ENCODE measurements at places on chromosomes 3 and 15. TPM values are rescaled to one million over a fixed set of nuclear protein-coding genes. Genes with fewer than 3 reads are reported as not detected.

ZIC4 gene
- not detected for total RNA-seq

COL6A5 gene
- 4.0 TPM for total RNA-seq

APOD gene
- 53.5 TPM for total RNA-seq

LRTM1 gene
- total RNA-seq: not detected

DNA sequence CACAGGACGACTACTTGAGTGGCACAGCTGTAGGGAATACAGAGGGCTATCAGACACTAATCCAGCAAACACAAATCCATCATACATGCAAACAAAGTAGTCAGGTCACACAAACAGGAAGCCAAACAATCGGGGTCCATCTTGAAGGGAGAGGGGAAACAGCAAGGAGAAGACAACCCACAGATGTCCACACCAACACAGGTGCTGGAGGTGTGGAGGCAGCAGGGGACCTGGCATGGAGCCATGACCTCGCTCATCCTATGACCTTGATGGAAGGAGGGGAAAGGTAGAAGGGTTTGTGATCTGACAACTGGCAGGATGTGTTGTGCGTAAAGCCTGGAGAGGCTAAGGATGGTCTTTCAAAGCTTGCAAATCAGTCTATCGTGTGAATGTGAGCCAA is 39.9 kb upstream of the SKOR1 start:
- no peak for DNase-seq

- no peak for DNase-seq
Observed at GRCh38 chr3:33578325-33579177, 138.3 kb upstream of the UBP1 start.

- no peak for DNase-seq
Observed at GRCh38 chr3:38376098-38376816, 29.7 kb downstream of the XYLB start.

- no peak for DNase-seq
Observed at GRCh38 chr3:65617787-65618186, 420.9 kb downstream of the MAGI1 start.

- no peak for DNase-seq
Observed at GRCh38 chr3:3693593-3693992, 105.6 kb upstream of the LRRN1 start.

All from upper lobe of left lung (tissue), 6 donors.